Activated T-cell treated with anti-CD3 and anti-CD28 coated beads, Interleukin-2, amount 50 U/mL, for 24 hours (primary cell): ENCODE measurements at places on chromosomes 6 and 20.
A peak's percentile ranks its signal among the peaks of the same experiment; 100 is the strongest.

GRCh38 chr6:137602313-137603197, 108.4 kb upstream of the OLIG3 start:
- DNase-seq: no peak

DNA sequence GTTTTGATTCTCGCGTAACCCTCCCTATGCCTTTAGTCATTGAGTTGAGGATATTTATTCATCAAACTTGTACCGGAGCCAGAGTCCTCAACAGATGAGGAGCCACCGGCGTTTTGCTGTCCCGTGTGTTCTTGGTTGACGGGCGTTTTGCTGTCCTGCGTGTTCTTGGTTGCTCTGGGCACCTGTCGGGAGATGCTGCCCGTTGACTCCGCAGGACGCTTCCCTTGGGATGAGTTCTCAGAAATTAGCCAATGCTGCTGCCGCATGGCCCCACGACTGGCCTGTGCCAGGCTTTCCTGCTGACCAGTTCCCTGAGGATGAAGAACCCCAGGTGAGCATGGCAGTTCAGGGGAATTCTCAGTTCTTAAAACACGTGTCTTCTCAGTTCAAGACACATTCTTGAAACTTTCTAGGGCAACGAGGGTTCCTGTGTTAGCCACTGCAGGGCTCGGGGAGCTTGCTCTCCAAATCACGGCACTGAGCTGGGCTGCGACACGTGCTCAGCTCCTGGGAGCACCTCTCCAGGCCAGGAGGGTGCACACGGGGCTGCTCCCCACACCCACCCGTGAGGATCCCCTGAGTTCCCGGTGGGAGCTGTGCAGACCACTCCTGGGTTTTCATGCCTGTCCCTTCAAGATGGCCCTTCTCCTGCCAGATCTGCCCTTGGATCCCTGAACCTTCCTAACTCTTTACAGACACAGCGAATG, 265.6 kb downstream of the SMOC2 start:
- no peak for DNase-seq

- DNase-seq: peak; percentile 76
Measured at GRCh38 chr6:166488076-166488685, 98.3 kb downstream of the RAMACL start.

GRCh38 chr6:2029130-2029794, 216.1 kb downstream of the GMDS start:
- no peak for DNase-seq

DNA sequence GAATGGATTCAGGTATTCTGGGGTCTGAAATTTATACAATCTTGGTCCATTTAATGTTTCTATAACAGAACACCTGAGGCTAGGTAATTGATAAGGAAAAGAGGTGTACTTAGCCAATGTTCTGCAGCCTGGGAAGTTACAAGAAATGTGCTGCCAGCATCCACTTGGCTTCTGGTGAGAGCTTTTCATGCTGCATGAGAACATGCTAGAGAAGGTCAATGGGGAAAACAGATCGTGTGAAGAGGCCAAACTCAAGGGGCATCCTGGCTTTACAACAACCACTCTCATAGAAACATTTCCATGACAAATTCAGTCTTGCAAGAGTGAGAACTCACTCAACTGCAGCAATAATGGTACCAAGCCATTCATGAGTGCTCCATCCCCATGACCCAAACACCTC, 16.8 kb downstream of the IL22RA2 start:
- DNase-seq: no peak

GRCh38 chr6:25341203-25341552, 62.0 kb downstream of the CARMIL1 start:
- no peak for DNase-seq

GRCh38 chr6:71106276-71106675, 149.4 kb upstream of the B3GAT2 start:
- DNase-seq: no peak

DNA sequence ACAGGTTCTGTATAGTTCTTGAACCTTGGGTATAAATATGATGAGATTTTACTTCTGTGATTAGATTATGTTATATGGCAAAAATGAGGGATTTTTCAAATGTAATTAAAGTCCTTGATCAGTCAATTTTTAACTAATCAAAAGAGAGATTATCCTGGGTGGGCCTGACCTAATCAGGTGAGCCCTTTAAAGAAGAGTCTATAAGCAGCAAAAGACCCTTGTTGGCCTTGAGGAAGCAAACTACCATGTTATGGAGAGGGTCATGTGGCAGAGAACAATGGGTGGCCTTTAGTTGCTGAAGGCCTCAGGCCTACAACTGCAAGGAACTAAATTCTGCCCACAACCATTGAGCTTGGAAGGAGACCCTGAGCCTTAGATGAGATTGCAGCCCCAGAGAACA, 102.5 kb upstream of the RIPOR2 start:
- no peak for DNase-seq

DNA sequence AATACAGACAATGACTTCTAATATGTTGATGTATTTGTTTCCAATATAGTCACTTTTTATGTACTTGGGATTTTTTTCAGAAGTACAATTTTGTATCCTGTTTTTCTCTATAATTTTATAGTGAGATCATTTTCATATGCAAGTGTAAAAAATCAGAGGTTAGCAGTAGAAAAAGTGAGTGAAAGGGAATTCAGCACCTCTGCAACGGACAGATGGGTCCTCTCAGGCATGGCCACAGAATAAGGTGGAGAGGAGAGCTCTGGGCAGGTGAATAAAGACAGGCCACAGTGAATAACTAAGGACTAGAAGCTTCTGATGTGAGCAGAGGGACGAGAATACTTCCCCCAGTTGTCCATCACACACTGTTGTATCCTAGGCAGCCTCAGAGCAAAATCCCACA, 210.1 kb upstream of the CNR1 start:
- DNase-seq: no peak

DNA sequence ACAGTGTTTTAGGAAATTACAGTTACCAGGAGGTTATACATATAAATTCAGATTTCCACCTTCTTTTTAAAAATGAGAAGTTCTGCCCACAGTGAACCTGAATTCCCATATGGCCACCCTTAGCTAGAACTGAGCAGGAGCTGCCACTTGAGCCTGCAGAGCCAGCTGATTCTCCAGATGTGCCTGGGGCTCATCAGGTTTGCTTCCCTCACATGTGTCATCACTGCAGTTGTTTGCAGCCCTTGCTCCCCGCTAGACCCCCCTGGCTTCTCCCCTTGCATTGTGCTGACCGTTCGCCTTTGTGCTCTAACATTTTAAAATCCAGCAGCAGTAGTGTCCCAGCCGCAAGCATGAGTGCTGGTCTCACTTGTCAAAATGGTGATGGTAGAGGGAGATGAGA, 131.1 kb downstream of the UTRN start:
- no peak for DNase-seq

DNA sequence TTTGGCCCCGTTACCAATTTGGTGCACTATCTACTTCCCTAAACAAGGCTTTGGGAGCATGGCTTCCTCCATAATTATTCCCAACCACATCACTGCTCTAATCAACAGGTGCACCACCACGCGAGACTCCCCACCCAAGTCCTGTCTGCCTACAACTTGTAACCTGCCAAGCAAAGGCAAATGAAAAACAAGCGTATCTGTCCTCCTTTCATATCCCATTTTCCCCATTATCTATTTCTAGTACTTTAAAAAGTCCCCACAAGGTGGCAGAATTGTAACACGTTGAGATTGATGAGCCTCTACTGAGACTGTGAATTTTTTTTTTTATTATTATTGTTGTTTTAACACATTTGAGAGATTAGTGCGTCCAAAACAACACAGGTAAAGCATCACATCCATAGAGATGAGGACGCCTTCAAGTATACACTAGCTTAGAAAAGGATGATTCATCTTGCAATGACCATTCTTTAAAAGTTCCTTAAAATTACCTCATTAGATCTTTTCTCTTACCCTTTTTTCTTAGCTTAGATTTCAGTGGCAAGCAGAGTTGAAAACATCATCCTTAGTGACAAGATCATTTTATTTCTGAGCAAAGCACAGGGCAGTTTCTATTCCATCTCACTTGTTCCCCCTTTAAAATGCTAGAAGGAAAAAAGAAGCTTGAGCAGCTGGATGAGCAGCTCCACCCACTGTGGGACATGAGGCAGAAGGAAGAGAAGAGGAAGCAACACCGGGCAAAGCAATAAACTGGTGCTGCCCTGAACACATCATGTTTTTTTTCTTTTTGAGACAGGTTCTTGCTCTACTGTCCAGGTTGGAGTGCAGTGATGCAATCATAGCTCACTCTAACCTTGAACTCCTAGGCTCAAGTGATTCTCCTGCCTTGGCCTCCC, 210.8 kb downstream of the ARHGAP18 start:
- DNase-seq: no peak

GRCh38 chr6:139336488-139336887, 38.0 kb downstream of the CITED2 start:
- DNase-seq: no peak

DNA sequence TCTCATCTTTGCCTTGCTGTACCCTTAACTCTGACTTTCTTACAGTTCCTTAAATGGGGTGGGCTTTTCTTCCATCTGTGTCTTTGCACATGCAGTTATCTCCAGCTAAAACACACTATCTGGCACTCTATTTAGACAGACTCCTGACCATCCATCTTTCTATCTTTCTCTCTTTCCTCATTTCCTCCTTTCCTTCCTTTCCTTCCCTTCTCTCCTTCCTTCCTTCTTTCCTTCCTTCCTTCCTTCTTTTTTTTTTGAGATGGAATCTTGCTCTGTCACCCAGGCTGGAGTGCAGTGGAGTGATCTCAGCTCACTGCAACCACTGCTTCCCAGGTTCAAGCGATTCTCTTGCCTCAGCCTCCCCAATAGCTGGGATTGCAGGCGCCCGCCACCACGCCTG, 8.2 kb downstream of the NOTCH4 start:
- DNase-seq: no peak

DNA sequence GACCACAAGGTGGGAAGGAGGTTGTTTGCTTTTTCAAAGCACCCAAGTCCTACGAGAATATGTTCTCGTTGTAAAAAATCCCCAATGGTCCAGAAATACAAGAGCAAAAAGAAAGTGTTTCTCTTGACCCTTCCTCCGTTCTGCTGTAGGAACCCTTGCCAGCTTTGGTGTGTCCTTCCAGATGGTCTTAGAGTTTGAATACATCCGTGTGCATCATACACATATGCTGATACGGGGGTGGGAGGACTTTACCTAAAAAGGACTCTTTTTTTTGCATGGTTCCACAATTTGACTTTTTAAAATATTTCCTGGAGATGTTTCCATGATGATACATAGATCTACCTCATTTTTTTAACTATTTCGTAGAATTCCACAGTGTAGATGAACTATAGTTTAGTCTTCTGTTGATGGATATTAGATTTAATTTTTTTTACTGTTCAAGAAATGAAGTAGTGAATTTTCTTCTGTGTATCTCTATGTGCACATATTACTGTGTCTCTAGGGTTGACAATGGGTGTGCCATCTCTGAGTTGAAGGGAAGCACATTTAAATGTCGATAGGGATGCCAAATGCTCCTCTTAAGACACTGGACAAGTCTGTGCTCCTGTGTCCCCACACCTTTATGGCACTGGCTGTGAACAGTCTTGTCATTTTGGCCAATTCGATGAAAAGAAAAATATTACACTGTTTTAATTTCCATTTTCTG, 182.1 kb upstream of the SNX9 start:
- DNase-seq: no peak

- no peak for DNase-seq
Measured at GRCh38 chr6:15994814-15995459, 133.9 kb upstream of the MYLIP start.

GRCh38 chr6:125811259-125811658, 20.5 kb downstream of the NCOA7 start:
- DNase-seq: no peak

DNA sequence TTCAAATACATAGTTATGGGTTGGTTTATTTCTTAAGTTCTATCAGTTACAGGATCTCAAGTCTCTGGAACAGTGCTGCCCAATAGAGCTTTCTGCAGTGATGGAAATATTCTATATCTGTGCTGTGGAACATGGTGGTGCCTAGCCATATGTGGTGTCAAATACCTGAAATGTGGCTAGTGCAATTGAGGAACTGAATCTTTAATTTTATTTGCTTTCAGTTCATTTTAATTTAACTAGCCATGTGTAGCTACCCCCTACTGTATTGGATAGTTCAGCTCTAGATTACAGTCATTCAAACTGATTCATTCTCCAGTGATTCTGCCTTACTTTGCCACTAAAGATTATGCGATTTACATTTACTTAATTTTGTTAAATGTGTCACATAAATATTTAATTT, 503.2 kb downstream of the CDKAL1 start:
- DNase-seq: no peak

DNA sequence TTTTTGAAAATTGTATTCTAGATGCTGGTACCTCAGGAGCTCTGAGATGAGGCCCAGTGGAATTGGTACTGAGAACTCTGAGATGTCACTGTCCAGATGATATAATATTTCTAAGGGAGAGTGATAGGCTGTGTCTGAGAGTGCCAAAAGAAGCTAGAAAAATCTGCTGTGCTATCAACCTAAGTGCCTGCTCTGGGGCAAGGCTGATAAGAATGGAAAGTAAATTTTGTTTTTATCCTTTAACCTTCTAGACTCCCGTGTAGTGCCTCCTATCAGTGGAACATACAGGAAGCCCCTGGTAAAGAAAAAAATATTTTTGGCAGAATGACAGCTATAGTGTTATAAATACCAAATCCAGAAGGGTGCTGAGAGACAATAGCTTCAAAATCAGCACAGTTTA, 348.2 kb downstream of the TFAP2B start:
- no peak for DNase-seq
